ENCODE measurements at places on chromosomes 16 and 17.

- no peak for DNase-seq
These were observed 9.4 kb upstream of the ENGASE start for GRCh38 chr17:79065105-79065670.

DNA sequence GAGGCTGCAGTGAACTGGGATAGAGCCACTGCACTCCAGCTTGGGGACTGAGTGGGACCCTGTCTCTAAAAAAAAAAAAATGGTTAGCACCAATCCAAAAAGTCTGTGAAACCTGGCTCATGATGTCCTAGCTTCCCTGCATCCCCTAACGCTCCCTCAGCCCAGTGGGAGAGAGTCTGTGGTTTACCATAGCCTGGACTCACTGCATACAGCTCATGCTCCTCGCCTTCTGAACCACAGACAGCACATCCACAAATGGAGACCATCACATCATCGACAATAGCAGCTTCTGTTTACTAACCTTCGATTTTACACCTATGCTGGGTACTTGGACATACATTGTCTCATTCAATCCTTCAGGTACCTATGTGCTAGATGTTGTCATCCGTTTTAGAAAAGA, 43.6 kb downstream of the NLRC5 start:
- DNase-seq: no peak

DNA sequence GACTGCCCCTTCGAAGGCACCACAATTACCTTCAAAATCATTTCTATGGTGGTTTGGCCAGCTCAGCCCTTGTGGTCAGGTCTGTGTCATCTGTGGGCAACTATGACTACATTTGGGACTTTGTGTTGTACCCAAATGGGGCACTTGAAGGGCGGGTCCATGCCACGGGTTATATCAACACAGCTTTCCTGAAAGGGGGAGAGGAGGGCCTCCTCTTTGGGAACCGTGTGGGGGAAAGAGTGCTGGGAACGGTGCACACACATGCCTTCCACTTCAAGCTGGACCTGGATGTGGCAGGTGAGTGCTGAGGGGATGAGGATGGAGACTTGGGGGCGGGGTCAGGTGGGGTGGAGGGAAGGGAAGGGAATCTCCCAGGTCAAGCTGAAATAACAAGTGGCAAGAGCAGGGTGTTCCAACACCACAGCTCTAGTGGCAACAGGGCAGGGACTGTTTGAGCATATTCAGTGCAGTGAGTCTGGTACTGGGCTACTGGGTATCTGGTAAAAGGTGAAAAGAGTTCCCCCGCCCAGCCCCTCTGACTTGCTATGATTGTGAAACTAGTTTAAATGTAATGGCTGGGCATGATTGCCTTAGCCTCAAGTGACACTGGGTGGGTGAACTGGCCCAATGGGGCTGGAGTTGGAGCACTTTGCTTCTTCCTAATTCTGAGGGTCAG, 1.7 kb downstream of the AOC2 start:
- no peak for DNase-seq

DNA sequence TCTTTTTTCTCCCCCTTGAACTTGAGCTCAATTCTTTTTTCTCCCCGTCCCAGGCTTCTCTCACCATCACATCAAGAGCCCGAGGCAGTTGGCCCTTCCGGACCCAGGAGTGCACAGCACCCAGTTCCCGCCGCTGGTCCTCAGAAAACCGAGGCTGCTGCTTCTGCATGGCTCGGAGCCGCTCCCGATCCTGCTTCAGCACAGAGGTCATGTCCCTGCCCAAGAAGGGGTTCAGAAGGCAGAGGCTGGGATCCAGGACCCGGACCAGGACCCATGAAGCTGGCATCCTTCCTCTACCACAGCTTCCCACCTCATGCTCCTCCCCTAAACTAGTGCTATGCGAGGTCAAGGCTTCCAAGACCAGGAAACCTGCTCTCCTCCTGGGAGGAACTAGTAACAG, 10.5 kb downstream of the PER1 start:
- DNase-seq: peak; percentile 64

GRCh38 chr16:81756615-81757356, 22.3 kb upstream of the PLCG2 start:
- no peak for DNase-seq

DNA sequence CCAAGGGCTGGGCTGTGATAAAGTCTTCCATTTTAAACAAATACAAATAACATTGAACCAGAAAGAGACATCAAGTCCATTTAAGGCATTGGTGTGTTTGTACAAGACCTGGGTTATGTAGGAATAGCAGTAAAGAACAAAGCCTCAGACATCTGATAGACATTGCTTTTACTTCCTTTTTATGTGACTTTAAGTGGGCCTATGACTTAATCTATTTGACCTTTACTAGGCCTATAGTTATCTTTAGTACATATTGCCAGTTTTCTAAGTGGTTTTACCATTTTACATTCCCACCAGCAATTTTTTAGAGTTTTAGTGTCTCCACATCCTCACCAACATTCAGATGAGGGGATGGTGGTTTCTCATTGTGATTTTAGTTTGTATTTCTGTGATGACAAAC, 298.8 kb downstream of the ZFHX3 start:
- no peak for DNase-seq

DNA sequence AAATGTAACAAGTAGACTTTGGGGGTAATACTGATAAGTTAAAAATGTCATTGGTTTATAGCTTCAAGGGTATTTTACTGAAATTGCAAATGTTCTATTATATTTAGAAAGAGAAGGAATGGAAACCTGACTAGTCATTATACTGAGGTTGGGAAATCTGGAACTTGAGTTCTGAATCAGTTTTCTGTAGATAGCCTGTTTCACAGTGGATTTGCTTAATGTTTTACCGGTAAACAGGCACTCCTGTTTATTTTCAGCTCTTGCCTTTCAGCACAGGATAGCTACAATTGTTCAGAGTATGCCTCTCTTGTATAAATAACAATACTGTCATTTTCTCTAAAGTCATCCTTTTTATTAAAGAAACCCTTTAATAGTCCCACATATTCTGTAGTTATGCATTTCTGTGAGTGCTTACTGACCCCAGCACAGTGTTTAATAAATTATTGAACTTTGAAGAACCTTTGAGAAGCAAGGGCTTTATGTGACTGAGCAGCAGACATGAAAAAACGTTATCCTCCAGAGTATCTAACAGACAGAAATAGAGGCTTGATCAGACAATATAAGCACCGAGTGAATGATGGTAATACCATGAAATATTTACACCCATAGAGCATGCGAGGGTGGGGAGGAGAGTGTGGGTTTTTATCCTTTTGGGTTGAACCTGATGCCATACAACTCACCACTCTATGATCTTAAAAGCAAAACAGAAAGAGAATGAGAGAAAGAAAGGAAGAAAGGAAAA, 58.2 kb downstream of the FTO start:
- no peak for DNase-seq

GRCh38 chr17:67016039-67016762, 28.2 kb upstream of the CACNG1 start:
- DNase-seq: no peak

- no peak for DNase-seq
These were observed 478.9 kb upstream of the PSMD7 start for GRCh38 chr16:73817526-73818324.

- DNase-seq: no peak
These were observed 26.8 kb upstream of the AXIN2 start for GRCh38 chr17:65588181-65588808.

DNA sequence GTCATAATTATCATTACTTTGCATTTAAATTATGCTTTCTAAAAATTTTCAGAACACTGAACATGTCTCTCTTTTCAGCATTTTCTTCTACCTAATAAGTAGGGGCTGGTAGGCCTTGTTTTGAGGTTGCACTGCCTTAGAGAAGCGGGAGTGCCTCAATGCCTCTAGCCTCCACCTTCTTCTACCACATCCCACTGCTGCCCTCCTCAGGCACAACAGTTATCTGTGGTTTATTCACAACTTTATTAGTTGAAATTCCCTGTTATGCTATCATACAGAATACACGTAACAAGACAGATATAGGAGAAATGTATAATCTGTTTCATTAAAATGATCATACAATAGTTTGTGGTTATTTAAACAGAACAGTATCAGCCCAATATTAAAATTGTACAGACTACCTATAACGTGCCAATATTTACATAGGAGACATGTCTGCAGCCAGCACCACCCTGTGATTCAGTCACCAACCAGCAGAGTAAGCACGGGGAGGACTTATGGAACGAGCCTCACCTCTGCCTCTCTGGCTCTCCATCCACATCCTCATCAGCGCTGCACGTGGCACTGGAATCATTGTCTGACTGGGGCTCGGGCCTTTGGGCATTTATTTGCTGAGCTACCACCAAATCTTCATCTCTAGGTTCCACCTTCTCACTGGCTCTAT, 101.2 kb downstream of the TTC19 start:
- DNase-seq: no peak

DNA sequence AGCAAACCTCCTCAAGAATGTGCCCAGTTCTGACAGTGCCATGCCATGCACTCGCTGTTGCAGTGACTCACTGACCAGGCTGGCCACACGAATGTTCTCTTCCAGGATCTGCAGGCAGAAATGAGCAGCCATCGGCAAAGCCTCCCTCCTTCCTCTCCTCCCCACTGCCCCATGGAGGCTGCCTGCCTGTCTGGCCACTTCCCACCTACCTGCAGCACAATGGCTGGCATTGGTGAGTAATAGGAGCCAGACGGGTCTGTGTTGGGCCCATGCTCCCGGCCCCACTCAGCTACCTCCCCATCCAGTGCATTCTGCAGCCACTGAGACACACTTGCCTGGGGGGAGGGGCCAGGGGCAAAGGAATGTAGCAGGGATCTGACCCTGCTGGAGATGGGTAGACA, 2.8 kb upstream of the MATCAP1 start:
- DNase-seq: no peak

DNA sequence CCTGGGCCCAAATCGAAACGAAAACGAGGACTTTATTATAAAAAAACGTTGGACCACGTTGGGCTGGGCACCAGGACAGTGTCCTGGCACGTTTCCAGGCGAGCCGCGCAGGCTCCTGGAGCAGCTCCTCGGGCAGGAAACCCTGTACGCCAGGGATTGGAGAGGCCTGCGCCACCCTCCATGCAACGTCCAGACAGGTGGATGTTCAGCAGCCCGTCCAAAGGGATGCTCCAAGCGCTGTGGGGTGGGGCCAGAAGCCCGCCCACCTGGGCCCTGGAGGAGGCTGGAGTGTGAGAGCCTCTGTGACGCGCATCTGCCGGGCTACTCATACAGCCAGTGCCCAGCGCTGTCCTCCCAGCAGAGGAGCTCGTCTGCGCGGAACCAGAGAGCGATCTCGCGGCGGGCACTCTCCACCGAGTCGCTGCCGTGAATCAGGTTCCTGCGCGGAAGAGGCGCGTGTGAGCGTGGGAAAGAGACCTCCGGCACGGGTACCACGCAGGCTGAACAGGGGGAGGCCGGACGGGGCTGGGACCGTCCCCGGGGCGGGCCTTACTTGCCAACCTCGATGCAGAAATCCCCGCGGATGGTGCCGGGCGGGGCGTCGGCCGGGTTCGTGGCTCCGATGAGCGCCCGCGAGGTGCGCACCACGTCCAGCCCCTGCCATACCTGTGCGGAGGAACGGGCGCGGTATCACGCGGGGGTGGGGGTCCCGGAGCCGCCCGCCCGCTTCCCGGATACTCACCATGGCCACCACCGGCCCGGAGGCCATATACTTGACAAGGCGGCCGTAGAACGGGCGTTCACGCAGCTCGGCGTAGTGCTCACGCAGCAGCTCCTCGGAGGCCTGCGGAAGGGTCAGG, 785 bp downstream of the NME3 start:
- peak; percentile 78 for DNase-seq

- DNase-seq: no peak
These were observed 2.3 kb downstream of the TOP2A start for GRCh38 chr17:40415390-40415789.

GRCh38 chr16:11792410-11793241, 4.4 kb downstream of the ZC3H7A start:
- peak; percentile 69 for DNase-seq

- DNase-seq: no peak
These were observed 8.0 kb downstream of the BRD7 start for GRCh38 chr16:50360779-50361178.

DNA sequence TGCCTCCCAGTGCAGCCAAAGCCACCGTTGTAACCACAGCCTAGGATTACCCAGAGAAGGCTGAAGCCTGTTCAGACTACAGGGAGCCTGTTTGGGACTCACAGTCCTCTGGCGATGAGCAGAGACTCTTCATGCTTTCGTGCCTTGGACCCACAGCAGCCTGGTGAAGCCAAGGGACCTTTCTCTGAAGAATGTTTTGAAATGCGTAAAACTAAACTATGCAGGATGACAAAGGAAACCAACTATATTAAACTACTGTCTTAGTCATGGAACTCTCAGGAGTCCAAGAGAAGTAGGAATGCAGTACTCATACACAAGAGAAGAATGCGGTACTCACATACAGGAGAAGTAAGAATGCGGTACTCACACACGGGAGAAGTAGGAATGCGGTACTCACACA, 20.9 kb downstream of the ABR start:
- no peak for DNase-seq

GRCh38 chr17:3669085-3669347, 404 bp downstream of the EMC6 start:
- no peak for DNase-seq

GRCh38 chr17:45396496-45397205, 36.0 kb downstream of the ARHGAP27 start:
- DNase-seq: no peak

DNA sequence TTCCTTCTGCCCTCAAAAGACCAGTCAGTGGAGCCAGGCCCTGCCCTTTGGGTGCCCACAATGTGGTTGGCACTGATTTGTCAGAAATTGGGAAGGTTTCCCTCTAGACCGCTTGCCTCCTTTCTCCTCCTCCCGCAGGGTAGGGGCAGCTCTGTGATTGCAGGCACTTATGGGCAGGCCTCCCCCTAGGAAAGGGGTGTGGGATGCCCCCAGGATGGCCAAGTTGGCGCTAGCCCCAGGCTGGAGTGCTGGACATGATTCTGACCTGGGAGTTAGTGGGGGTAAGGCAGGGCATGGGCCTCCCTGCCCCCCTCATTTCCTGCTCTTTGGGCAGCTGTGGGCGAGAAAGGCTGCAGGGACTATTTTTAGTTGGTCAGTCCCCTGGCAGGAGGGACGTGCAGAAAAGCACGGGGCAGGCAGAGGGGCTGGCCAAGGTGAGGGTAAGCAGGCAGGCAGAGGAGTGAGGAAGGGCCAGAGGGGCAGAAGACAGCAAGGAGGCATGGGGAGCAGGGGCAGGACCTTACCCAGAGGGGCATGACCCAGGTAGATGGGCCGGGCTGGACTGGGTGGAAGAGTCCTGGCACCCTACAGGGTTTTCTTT, 3.3 kb downstream of the RARA start:
- peak; percentile 41 for DNase-seq

DNA sequence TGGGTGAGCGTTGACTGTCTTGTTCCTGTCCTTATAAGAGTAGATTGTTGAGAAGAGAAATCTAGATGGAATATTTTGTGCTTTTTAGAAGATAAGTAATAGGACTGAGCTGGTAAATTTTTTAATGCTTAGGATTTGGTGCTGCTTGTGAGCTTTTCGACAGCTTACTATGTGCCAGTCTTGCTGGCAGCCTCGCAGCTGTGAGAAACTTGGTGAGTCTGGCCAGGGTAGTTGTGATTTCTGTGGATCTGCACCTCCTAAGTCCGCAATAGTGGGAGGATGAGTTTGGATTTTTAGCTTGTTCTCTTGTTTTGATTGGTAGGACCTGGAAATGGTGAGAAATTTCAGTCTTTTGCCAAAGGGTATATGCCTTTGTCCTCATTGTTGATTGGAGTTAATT, 3.6 kb downstream of the SOCS7 start:
- no peak for DNase-seq

- no peak for DNase-seq
These were observed 7.4 kb downstream of the MYH11 start for GRCh38 chr16:15849209-15849981.

- DNase-seq: no peak
These were observed 31.5 kb upstream of the TNRC6C start for GRCh38 chr17:77926981-77927380.

All from pancreas (tissue), 10 donors.